ENCODE measurements at places on chromosomes 12 and 14.

- DNase-seq = no peak
Measured at GRCh38 chr12:105862163-105862821, 276.5 kb downstream of the NUAK1 start.

DNA sequence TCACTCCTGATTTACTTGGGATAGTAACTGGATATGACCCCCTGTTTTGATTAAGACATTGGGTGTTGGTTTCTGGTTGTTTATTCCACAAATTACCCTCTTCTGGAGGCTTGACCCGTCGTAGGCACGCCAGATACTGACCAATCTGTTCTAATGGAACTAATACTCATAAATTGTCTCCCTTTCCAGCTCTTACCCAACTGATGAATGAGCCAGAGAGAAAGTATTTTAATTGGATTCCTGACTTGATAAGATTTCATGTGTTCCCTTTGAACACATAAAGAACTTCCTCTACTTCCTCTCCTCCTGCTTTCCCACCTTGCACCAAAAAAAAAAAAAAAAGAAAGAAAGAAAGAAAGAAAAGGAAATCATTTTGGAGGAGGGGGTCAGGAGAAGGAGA lies 340.9 kb downstream of the PCNX1 start:
- no peak for DNase-seq

DNA sequence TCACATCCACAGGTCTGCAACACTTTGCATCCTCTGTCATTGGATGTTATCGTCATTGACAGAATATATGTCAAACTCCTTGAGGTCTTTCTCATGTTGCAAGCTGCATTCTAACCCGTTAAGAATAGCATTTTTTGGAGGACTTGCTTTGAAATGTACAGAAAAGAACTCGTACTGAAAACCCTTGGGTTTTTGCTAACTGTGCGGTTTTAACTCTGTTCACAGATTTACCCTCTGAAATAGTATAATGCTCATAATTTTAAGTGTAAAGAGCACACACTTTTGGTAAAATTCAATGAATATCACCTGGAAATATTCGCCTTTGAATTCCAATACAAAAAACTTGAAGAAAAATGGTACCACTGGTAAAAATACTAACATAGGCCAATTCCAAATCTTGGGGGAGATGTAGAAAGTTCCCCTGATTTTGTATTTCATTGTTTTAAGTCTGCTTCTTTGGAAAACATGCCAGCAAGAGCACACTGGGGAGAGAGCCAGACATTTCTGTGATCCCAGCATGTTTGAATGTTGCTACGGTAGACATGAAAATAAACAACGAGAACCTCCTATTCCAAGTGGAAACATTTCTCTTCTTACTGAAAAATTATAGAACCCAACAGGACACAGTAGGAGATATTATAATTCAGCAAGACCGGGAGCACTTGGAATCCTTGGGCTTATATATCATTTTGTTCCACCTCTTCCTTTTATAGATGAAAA lies 446.0 kb downstream of the AEBP2 start:
- DNase-seq = peak; percentile 96

- no peak for DNase-seq
Measured at GRCh38 chr12:69840727-69841126, 15.7 kb downstream of the MYRFL start.

GRCh38 chr12:39372929-39373328 lies 70.0 kb downstream of the KIF21A start:
- no peak for DNase-seq

- no peak for DNase-seq
Measured at GRCh38 chr12:16187660-16188059, 89.8 kb downstream of the SLC15A5 start.

- no peak for DNase-seq
Measured at GRCh38 chr14:34994668-34995067, 11.9 kb downstream of the SRP54 start.

GRCh38 chr14:91399868-91400640 lies 17.6 kb downstream of the CCDC88C start:
- no peak for DNase-seq
